Stimulated activated CD8-positive, alpha-beta memory T cell treated with anti-CD3 and anti-CD28 coated beads, Interleukin-15, amount 100 ng/mL, for 4 hours (primary cell): ENCODE measurements at places on chromosomes 13 and 19.

DNA sequence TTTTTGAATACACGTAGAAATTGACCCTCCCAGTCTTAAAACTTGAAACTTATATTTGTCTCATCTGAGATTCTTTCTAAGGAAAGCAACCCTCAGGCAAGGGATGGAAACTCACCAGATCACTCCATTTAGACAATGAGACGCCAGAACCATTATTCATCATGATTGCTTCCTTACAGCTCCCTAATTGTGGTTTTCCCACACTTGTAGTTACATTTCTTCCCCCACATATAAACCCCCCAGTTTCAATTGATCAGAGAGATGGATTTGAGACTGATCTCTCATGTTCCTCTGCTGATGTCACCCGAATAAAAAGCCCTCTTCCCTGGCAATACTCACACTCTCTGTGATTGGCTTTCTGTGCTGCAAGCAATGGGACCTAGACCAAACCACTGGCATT, 197.9 kb upstream of the STARD13 start:
- DNase-seq, result no peak

DNA sequence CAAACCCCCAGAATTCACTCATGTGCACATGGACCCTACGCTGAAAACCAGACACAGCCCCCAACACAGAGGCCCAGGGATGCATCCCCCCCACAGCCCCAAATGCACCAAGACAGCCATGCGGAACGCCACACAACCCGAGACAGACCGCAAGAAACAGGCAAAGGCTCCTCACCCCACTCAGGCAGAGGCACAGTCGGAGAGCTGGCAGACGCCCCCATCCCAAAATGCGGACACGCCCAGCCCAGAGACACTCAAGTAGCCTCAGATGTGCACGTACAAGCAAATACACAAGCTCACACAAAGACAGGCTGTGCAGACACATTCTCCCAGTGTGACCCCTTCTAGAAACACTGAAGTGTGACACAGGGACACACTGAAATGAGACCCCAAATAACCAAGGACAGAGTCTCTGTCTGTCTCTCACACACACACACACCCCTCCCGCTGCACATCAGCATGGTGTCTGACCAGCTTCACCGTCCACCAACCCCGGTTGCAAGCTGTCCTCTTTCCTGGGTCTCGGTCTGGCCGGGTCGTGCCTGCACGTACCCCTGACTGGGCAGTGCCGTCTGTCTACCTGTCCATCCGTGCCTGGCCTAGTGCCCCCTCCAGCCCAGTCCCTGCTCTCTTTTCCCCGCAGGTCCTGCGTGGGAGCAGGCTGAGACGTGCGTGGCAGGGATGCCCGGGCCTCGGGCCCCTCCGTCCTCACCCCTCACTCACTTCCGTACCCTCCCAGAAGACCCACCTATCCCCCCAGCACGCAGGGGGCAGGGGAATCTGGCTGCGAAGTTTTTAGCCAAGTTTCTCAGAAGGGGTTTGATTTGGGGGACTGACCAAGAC, 16.1 kb downstream of the ERFL start:
- no peak for DNase-seq

GRCh38 chr19:10271543-10272086, 695 bp downstream of the ICAM1 start:
- DNase-seq, result no peak

DNA sequence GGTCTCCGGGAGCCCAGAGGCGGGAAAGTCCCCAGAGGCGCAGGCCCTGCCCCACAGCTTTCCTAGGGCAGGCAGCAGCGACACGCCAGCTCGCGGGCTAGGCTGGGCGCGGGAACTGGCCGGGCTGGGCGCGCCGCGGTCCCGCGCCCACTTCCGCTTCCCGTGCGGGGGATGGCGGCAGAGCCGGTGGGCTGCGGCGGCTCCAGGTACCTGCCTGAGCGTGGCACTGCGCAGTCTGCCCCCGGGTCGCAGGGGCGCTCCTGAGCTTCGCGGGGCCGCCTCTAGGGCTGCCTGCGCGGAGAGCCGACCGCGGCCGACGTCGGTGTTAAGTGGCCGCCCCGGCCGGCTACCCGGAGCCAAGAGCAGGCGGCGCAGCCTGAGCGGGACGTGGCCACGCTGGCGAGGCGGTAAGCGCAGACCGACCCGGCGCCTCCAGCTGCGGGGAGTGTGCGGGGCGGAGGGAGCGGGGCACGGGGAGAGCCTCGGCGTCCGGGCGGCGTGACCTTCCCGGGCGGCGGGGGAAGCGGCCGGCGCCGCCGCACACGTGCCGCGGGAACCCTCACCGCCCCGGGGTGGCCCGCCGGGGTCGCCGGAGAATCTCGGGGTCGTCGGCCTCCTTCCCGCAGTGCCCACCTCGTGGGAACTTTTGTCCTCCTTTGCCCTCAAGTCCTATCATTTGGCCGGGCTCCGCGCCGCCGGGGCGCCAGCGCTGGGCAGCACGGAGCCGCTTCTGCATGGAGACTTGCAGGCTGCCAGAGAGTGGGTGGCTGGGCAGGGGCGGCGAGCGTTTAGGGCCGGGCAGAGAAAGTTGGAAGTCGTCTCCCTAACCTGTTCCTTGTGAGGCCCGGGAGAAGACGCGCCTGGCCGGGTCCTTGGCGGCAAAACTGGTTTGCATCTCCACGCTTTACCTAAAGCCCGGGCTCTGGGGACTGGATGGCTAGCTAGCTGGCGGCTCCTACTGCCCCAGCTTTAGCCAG, 31.4 kb upstream of the MPHOSPH8 start:
- DNase-seq, result no peak

GRCh38 chr19:35055715-35056179, 14.2 kb downstream of the HPN start:
- no peak for DNase-seq

- peak; percentile 62 for DNase-seq
These were observed 3.3 kb downstream of the LYL1 start for GRCh38 chr19:13099073-13099999.
